Kidney capillary endothelial cell (primary cell): ENCODE measurements at places on chromosomes 6 and 20.

DNA sequence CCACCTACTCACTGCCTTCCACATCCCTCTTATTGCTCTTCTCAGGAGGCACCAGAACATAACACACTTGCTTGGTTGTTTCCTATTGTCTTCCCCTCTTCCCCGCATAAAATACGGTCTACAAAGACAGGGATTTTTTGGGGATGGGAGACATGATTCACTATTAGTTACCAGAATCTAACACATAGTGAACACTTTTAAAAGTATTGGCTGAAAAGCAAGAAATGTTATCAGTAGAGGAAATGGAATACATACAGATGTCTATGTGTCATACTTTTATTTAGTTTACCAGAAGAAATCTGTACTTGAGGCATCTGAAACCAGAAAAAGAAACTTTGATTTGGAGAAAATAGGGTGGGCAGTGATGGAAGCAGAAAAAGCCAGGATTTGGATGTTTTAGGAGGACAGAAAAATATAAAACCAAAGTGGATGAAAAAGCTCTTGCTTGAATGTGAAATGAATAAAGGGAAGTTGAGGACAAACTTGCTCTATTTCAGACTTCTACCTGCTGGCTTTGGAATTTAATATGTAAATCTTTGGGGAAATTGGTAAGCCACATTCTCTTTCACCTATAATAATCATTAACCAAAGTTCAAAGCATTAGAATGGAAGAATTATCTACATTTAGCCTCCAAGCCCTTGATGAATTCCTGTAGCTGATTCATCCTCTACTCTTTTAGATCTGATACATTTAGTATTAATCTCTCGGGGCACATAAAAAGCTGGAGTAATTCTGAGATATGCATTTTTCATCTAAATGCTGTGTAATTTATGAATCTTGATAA, 82.6 kb downstream of the DOK5 start:
- no peak for DNase-seq

DNA sequence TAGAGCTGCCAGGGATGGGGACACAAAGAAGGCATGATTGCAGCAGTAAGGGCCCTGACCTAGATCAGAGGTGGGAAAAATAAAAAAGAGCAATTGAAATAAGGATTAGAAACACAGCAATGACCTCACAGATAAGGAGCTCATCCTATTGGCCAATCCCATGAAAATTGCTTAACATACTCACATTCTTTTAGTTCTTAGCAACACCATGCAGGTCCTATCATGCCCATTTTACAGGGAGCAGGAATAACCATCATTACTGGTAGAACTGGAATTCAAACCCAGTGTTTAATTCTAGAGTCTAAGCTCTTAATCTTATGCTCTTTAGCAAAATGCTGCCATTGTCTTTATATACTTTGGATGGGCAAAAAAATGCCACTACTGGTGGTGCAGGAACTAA, 267.7 kb downstream of the RNF144B start:
- DNase-seq, result no peak

GRCh38 chr20:10131732-10132345, 86.8 kb upstream of the SNAP25 start:
- peak; percentile 7 for DNase-seq

DNA sequence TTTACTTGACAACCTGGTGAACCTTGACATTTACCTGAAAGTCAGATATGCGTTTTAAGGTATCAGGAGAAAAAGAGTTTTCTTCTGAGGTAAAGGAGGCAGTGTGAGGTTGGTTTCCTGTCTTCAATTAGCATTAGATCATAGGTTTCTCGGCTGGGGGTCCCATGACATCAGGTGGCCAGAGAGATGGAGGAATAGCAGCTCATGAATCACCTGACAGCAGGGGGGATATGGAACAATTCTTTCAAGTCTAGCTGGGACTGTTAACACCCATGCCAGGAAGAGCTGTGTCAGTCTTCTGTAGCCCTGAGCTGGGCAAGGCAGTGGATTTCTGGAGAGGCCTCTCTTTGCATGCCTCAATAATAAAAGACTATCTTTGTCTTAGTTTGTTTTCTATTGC, 108.0 kb upstream of the TMEM170B start:
- no peak for DNase-seq

DNA sequence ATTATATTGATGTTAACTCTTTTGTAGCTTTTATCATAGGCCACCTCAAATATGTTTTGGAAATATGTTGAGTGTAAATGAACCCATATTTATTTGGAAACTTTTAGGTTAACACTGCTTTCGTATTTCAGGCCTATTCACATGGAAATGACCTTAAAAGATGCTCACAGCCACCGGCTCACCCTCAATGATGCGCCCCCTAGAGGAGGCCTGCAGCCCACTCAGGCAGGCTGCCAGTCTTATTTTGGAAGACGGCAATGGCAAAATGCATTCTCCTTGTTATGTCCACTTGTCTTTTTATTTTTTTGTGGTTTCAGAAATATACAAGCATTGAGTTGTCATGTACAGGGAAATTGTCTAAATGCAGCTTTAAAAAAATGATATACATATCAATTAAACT, 869.7 kb downstream of the PHF3 start:
- no peak for DNase-seq

DNA sequence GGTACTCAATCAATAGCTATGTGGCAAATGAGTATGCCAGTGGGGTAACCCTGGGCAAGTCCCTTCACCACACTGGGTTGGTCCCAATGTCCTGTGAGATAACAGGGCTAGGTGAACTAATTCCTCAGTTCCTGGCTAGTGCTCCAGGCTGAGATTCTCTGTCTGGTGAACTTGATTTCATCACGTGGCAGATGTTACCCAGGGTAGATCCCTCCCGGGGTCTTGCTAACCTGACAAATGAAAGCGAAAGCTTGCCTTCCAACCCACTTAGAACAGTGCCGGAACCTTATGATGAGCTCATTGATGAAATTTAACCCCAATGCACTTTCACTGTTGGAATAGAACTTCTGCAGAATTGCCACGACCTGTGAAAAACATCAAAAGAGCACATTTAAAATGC, 6.6 kb upstream of the ANKRD60 start:
- no peak for DNase-seq

DNA sequence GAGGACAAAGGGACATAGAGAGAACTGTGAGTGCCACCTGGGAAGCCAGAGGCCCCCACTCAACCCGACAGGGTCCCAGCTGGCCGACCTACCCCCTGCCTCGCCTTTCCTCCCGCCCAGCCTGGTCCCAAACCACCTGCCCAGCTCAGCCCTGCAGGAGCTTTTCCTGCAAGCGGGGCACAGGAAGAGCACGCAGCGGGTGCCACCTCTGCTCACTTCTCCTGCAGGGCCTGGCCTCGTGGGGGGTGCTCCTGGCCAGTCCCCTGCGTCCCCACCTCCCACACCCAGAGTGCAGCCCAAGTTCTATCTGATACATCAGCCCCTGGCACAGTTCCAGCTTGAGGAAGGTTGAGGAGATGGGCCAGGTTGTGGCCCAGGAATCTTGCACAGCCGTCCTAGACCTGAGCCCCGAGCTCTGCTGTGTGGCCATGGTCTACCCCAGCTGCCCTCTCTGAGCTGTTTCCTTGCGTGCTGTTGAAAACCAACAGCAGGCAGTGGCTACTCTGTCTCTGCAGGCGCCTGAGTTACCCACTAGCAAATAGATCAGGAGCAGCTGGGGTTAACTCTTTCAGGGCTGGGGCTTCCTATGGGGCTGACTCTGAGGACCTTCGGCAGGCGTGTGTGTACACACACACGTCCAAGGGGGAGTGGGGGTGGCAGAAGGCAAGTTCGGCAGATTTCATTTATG, 1.7 kb downstream of the NECAB3 start:
- DNase-seq, result no peak

DNA sequence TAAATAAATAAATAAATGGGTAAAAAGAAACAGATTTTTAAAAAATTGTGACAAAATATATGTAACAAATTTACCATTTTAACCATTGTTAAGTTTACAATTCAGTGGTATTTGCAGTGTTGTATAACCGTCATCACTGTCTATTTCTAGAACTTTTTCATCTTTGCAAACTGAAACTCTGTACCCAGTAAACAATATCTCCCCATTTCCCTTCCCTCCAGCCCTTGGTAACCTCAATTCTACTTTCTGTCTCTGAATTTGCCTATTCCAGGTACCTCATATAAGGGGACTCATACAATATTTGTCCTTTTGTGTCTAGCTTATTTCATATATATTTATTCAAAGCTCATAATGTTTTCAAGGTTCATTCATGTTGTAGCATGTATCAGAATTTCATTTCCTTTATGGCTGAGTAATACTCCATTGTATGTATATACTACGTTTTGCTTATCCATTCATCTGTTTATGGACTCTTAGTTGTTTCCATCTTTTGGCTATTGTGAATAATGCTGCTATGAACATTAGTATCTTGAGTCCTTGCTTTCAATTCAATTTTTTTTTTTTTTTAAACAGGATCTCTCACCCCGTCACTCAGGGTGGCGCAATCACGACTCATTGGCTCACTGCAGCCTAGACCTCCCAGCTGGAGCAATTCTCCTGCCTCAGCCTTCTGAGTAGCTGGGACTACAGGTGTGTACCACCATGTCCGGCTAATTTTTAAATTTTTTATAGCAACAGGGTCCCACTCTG, 8.9 kb downstream of the MANBAL start:
- no peak for DNase-seq

GRCh38 chr6:34236131-34236442, 586 bp upstream of the HMGA1 start:
- no peak for DNase-seq

DNA sequence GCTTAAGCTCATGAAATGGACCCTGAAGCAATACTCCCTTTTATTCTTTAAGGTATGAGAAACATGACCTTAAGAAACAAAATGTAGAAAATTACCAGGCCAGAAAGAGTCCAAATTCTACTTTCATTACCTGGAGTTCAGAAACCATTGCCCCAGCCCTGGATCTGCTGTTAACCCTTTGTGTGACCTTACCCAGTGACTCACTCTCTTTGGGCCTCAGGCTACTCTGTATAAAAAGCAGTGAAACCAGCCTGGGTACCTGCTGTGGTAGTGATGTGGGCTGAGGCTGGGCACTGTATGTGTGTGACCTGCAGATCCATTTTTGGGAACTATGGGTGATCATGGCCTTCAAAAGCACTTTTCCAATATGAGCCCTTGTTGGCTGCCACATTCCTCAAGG, 47.2 kb downstream of the SLC9A8 start:
- no peak for DNase-seq

- DNase-seq, result no peak
Observed at GRCh38 chr6:9554806-9555205, 860.1 kb downstream of the TFAP2A start.

DNA sequence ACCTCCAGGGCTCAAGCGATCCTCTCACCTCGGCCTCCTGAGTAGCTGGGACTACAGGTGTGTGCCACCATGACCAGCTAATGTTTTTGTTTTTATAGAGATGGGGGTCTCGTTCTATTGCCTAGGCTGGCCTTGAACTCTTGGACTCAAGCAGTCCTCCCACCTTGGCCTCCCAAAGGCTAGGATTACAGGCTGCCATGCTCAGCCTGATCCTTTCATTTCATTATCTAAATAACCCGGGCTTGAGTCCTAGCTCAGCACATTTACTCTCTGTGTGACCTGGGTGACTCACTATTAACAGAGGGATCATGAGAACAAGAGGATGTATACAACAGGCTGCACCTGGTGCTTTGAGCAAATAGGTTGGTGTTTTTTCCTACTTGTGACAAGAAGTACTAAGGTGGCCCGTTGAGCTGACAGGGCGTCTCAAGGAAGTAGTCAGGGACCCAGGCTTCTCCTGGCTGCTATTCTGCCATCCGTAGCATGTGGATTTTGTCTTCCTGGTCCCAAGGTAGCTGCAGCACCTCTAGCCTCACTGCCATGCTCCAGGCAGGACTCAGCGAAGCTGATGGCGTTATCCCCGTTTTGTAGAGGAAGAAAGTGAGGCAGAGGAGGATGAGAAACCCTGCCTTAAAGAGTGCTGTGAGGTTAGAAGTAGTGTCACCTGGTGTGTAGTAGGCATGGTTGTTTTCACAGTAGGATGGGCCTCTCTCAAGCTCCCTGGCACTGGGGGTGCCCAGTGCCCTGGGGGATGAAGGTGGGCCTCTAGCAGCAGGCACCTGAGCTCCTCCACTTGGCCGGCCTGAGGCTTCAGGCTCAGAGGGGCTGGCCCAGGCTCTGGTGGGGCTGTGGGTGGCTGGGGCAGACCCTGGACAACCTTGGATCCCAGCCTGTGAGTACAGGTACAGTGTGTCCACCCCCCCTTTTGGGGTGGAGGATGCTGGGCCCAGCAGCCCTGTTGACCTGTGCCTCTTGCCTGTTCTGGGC, 62.4 kb downstream of the ADNP start:
- no peak for DNase-seq

DNA sequence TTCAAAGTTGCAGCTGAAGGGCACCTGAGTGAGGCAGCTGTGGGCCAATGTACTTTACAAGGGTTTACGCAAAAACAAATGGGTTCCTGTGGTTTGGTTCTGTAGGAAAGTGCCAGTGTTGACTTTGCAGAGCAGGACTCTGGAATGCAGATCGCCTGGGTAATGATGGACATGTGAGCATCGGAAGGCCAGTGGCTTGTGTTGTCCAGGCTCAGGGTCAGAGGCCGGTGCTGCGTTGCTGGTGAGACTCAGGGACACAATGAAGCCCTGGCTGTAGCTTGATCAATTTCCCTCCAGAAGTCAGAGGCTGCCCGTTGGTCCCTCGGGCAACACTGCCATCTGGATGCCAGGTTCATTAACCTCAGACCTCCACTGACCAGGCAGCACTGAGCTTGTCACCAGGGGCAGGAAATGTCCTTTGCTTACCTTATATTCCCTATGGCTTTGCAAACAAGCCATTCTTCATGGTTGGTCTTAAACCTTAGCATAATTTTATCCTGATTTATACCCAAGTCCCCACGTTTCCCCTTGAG, 753.4 kb downstream of the QKI start:
- no peak for DNase-seq

DNA sequence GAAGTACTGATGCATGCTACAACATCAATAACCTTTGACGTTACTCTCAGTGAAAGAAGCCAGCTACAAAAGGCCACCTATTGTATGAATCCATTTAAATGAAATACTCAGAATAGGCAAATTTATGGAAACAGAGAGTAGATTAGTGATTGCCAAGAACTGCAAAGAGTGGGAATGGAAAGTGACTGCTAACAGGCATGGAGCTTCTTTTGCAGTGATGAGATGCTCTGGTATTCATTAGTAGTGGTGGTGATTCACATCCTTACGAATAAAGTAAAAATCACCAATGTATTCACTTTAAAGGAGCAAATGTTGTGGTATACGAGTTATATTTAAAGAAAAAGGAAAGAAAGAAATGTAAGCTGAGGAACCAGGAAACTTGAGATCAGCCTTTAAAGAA, 126.8 kb upstream of the SAMD5 start:
- no peak for DNase-seq

DNA sequence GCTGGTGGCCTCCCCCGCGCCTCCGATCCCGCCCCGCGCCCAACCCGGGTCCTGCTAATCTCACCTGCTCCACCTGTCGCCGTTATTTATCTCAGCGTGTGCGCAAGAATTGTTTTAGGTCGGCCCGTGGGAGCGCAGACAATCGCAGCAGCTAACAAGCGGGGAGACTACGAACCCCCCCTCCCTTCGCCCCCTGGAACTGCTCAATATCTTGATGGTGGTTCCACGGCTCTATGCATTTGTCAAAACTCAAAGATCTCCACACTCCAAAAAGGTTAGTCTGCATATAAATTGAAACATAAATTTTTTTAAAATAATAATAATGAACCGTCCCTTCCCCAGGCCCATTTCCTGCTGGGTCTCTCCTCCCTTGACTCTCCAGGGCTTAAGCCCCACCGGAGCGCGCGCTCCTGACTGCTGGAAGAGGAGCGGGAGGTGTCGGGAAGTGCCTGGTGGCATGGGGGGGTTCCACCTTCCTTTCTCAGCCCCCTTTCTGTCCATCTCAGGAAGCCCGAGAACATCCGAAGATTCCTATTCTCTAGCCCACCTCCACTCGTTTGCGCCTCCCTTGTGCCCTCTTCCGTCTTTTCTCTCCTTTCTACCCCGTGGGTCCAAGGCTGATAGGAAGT, 1.6 kb upstream of the MDGA1 start:
- DNase-seq, result no peak
